ENCODE measurements at places on chromosomes 12 and 14. TPM values are rescaled to one million over a fixed set of nuclear protein-coding genes. Genes with fewer than 3 reads are reported as not detected.
A peak's percentile ranks its signal among the peaks of the same experiment; 100 is the strongest.

The TAS2R30 gene
- 1.5 TPM for total RNA-seq

The KRT82 gene
- total RNA-seq: not detected

DNA sequence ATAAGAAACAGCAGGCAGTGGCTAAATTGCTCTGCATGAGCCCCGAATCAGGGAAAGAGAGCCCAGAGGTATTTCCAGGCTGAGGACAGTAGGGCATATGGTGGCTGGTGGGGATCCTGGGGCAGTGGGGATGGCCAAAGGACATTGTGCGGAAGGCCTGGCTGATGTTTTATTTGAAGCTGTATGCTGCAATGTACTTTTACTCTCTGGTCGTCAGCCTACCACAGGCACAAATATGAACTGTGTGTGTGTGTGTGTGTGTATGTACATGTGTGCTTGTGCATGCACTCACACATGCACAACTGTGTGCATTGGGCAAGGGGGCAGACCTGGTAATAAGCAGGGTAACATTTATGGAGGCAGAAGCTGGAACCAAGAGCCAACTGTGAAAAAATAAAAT, 74.7 kb upstream of the GZMB start:
- DNase-seq: no peak

- DNase-seq: peak; percentile 57
Observed at GRCh38 chr12:123056053-123056452, 75.6 kb downstream of the ARL6IP4 start.

DNA sequence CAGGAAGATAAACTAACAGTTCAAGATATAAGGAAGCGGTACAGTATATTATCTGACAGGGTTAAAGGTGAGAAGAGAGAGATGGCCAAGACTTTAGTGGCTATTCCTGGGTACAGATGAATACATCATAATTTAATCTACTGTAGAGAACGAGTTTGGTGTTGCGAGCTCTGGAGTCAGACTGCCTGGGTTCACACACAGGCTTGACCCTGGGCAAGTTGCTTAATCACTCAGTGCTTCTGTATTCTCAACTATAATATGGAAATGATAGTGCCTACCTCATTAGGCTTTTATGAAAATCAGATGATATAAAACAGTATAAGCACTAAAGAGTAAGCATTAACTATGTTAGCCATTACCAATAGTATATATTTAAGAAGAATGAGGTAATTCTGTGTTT, 3.5 kb downstream of the PPM1H start:
- DNase-seq: no peak
